ENCODE measurements at places on chromosomes 2 and 18. TPM values are rescaled to one million over a fixed set of nuclear protein-coding genes. Genes with fewer than 3 reads are reported as not detected.

- no peak for DNase-seq
These were observed 70.5 kb downstream of the ID2 start for GRCh38 chr2:8752385-8752784.

LONRF2 gene
- total RNA-seq = 37.8 TPM

PTPRM gene
- total RNA-seq = 60.4 TPM

- DNase-seq = no peak
These were observed 244.9 kb upstream of the MYT1L start for GRCh38 chr2:2575870-2576386.

PCARE gene
- 0.12 TPM for total RNA-seq

ATF2 gene
- 66.3 TPM for total RNA-seq

DNA sequence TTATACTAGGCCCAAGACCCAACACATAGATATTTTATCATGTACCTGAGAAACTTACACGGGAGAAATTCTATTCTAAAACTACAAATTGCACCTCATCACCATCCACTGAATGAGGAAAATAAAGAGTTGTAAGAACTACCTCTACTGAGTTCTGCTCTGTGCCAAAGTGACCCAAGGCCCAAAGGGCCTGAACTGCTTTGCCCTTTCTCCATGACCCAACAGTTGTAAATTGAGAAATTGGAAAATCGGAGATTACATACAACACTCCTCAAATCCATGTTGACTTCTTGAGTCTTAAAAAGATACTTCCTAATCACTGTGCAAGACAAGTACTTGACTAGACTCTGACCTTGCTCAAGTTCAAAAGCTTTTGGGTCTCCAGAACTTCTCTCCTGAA, 8.8 kb downstream of the NR4A2 start:
- no peak for DNase-seq

DNA sequence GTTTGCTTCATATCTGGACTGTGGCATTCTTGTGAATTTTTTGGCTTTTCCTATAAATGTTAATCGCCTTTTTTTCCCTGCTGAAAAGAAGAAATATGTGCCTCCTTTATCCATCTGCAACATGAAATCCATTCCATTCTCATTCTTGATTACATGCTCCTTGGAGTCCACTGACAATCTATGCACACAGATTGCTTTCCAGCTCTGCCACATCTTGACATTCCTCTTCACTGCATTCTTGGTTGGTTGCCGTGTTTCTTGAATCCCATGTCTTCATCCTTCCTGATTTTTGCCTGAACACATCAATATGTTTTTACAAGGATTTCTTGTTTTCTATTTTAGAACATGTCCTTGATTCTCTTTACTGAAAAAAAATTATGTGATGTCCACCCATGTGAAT, 26.7 kb upstream of the BIRC6 start:
- no peak for DNase-seq

DNA sequence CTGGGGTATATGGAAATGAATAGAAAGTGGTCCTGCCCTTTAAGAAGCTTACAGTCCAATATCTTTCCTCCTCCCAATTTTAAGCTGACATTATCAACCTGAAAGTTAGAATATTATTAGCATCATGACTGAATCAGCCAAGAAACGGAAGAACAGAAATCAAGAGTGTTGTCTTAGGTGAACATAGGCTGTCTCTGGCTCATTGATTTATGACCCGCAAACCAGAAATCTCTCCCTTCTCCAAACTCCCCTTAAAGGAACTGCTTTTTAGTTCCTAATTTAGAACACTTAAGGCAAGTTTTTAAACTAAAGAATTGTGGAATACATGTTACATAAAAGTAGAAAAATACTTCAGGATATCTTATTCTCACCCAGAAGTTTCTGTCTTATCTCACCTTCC, 62.7 kb downstream of the MYO3B start:
- no peak for DNase-seq

DNA sequence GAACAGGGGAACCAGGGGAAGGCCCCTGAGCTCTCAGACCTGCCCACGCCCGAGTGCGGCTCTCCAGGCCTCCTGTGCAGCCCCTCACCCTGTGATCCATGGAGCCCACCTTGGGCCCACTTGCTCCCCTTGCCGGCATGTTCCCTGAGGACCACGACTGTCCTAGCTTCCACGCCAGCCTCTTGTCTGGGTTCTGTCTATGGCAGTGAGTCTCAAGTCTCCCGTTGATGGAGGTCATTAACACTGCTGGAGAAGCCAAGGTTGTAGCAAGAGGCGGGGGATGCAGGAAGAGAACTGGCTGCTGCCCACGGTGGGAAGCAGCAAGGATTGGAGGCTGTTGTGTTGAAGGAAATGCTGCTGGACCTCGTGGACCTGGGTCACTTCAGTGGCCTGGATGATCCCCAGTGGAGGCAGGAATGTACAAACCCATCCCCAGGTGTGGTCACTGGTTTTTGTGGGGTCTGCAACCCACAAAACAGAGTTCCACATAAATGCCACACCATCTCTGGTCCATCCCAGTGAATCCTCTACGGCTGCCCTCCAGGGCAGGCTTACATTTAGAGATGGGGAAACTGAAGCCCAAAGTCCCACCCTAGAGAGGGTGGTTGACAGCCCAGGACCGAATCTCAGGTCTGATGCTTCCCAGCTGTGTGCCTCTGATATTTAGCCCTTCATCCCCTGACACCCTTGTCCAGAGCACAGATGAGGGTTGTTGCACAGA, 150.3 kb downstream of the NDUFA10 start:
- DNase-seq = no peak

KCNS3 gene
- total RNA-seq = 1.2 TPM

GRCh38 chr18:28541934-28542333, 365.0 kb upstream of the CDH2 start:
- no peak for DNase-seq

GRCh38 chr2:30770816-30771576, 36.2 kb downstream of the CAPN13 start:
- no peak for DNase-seq

DNA sequence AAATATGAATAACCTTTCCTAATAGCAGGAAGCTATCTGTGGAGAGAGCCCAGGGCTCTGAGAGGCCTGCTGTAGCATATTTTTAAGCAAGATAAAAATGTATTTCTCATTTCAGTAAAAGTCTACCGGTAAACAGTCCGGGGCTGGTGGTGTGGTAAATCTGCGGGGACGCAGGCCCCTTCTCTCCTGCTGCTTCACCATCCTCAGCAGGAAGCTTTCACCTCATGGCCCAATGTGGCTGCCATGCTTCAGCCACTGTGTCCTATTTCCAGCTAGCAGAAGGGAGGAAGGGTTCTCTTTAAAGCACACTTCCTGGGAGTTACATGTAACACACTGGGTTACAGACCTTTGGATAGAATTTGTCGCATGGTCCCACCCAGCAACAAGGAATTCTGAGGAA, 79.5 kb upstream of the ODC1 start:
- DNase-seq = no peak

GRCh38 chr2:46497766-46498165, 18.4 kb downstream of the TMEM247 start:
- no peak for DNase-seq

MRPL44 gene
- 20.4 TPM for total RNA-seq

- no peak for DNase-seq
These were observed 23.5 kb upstream of the SCG2 start for GRCh38 chr2:223625652-223626051.

- no peak for DNase-seq
These were observed 708 bp upstream of the RPIA start for GRCh38 chr2:88690591-88691338.

DNA sequence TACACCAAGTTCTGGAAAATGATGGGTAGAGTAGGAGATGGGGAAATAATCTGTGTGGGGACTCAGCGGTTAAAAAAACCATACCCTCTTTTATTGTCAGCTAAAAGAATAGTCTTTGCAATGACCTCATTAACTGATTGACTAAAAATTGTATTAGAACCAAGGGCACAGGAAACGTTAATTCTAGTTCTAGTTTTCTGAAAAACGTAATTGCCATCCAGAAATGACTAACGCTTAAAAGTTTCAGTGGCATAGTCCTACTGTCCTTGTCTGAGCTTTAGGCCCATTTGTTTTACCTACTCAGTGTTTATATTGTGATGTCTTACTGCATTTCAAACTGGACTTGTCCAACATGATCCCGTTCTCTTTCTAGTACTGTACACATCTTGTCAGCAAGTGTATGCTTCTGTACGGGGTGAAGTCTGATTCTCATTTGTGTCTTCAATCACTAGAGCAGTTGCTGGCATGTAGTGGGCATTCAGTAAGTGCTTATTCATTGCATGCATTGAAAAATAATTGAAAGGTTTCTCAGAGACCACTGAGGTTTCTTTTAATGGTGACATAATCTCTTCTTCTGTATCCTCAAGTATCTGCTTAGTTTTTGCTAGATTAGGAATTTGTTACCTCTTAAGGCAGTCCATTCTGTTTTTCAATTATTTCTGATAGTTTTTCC, 81.5 kb downstream of the ZNF407 start:
- DNase-seq = no peak

GRCh38 chr2:217489145-217489960, 513.4 kb downstream of the TNS1 start:
- no peak for DNase-seq

- DNase-seq = no peak
These were observed 29.3 kb downstream of the SERPINE2 start for GRCh38 chr2:224009605-224010315.

- no peak for DNase-seq
These were observed 252.6 kb downstream of the TTC32 start for GRCh38 chr2:19649142-19649541.

AFF3 gene
- 16.1 TPM for total RNA-seq

- no peak for DNase-seq
These were observed 13.8 kb downstream of the ROCK2 start for GRCh38 chr2:11330457-11331142.

DNA sequence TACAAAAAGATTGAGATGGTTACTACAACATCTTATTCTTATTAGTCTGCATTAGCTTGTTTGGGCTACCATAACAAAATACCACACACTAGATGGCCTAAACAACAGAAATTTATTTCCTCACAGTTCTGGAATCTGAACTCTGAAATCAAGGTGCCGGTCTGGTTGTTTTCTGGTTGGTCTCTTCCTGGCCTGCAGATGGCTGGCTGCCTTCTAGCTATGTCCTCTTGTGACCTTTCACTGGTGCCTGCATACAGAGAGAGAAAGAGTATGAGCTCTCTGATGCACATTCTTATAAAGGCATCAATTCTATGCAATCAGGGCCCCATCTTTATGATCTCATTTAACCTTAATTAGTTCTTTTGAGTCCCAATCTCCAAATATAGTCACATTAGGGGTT, 696.5 kb downstream of the TDRD15 start:
- DNase-seq = no peak

Measured in ovary (tissue), 10 donors.